ENCODE measurements at places on chromosomes 2 and 18.

GRCh38 chr2:207202645-207203044 is 36.9 kb upstream of the KLF7 start:
- no peak for DNase-seq

DNA sequence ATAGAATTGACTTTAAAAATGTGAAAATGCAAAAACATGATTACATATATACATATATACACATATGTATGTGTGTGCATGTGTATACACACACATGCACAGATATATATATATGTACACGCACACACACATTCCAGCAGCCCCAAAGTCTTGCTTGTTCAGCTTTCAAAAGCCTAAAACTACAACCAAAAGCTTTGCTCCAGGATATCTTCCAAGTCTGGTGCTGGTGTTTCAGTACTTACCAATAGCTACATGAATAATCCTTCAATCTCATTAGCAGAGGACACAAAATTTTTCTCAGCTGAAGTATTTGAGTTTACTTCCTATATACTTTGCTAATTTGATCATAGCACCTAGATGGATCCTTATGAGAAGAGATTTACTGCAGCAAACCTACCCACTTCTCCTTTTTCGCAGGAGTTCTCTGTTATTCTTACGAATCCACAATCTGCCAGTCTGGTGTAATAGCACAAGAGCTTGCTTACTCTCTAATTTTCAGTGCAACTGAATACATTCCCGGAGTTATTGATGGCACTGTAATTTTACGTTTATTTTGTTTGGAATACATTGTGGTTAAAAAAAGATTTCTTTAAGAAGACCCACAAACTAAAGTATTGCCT is 553.3 kb downstream of the ARHGAP15 start:
- DNase-seq = no peak

GRCh38 chr2:24546669-24547068 is 55.6 kb downstream of the NCOA1 start:
- no peak for DNase-seq

GRCh38 chr2:109203246-109204011 is 74.4 kb downstream of the SH3RF3 start:
- no peak for DNase-seq

GRCh38 chr18:58223717-58224424 is 179.8 kb downstream of the NEDD4L start:
- peak; percentile 60 for DNase-seq

- DNase-seq = no peak
Observed at GRCh38 chr18:50199346-50199855, 4.5 kb upstream of the MYO5B start.

- DNase-seq = no peak
Observed at GRCh38 chr18:54557958-54558357, 33.1 kb upstream of the DYNAP start.

GRCh38 chr2:41741951-41742595 is 305.7 kb upstream of the PKDCC start:
- DNase-seq = no peak

- no peak for DNase-seq
Observed at GRCh38 chr2:201930831-201931230, 102.8 kb upstream of the FZD7 start.

DNA sequence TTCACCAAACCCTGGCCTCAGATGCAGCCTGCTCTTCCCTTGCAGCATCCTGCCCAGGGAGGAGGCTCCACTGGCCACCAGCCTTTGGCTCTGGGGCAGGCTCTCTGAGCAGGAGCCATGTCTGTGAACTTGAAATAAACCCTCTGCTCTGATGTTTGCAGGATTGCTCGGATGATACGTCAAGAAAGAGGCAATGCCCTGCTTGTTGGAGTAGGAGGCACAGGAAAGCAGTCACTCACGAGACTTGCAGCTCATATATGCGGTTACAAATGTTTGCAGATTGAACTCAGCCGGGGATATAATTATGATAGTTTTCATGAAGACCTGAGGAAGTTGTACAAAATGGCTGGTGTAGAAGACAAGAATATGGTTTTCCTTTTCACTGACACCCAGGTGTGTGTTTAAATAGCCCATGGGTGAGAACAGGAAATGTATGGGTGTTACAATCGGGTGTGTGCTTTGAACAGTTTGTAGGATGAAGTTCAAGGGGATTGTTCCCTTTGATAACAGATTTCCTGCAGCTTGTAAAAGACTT is 177.9 kb downstream of the DNAH6 start:
- DNase-seq = no peak

GRCh38 chr18:50313031-50313607 is 25.6 kb upstream of the CXXC1 start:
- no peak for DNase-seq

GRCh38 chr2:38277245-38278116 is 99.6 kb downstream of the ATL2 start:
- no peak for DNase-seq

- DNase-seq = no peak
Observed at GRCh38 chr2:181753686-181754085, 73.4 kb upstream of the NEUROD1 start.

- peak; percentile 70 for DNase-seq
Observed at GRCh38 chr18:2515171-2515787, 56.0 kb downstream of the METTL4 start.

GRCh38 chr2:132670496-132671150 is 618 bp upstream of the LYPD1 start:
- DNase-seq = no peak

- DNase-seq = no peak
Observed at GRCh38 chr2:187338679-187339121, 109.4 kb downstream of the CALCRL start.

- DNase-seq = no peak
Observed at GRCh38 chr2:45643543-45644542, 7.6 kb upstream of the PRKCE start.

DNA sequence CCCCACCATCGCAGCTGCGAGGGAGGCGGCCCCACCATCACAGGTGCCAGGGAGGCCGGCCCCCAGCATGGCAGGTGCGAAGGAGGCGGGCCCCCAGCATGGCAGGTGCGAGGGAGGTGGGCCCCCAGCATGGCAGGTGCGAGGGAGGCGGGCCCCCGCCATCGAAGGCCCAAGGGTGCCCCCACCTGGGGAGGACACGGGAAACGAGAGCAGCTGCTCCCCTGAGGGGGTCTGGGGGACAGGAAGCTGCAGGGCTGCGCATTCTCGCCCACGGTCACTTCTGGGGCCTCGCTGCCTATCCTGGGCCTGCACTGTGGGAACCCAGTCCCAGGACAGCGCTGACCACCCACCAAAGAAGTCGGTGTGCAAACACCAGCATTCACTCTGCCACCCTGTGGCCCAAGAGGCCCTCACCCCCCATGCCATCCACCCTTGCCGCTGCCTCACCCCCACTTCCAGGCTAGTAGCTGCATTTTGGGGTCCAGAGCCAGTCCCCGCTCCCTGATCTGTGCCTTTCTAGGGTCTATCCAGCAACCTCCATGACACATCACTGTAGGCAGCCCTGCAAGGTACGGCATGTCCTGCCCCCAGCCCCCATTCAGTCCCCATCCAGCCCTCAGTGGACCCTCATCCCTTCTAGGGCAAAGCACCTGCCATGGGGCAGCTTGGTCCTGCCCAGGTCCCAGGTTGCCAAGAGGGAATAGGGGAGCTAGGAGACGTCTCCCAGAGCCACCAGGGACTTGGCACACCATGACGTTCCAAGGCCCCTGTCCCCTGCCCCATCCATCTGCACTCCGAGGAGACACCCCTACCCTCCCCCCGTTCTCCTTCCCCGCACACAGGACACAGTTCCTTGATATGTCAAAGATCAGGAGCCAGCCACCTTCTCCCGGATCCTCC is 24.0 kb upstream of the GPC1 start:
- DNase-seq = no peak

DNA sequence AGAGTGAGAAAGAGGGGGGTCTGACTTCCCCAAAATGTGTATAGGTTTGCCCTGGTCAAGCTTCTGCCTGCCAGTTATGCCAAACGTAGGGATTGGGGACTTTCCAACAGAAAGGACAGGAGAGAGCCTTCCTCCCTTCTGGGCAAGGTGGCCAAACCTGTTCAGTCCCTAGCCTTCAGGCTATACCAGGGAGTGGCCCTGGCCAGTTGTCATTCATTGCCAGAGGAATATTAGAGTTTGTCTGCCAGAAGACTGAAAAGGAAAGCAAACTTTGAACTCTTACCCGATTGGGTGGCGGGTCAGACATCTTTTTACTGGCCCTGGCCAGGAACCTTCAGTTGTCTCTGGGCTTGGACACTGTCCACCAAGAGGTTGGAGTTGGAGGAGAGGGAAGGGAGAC is 22.1 kb downstream of the RAB3GAP1 start:
- DNase-seq = no peak

GRCh38 chr2:76731157-76731556 is 791.0 kb downstream of the LRRTM4 start:
- DNase-seq = no peak

- no peak for DNase-seq
Observed at GRCh38 chr2:205482399-205483081, 199.8 kb upstream of the NRP2 start.

DNA sequence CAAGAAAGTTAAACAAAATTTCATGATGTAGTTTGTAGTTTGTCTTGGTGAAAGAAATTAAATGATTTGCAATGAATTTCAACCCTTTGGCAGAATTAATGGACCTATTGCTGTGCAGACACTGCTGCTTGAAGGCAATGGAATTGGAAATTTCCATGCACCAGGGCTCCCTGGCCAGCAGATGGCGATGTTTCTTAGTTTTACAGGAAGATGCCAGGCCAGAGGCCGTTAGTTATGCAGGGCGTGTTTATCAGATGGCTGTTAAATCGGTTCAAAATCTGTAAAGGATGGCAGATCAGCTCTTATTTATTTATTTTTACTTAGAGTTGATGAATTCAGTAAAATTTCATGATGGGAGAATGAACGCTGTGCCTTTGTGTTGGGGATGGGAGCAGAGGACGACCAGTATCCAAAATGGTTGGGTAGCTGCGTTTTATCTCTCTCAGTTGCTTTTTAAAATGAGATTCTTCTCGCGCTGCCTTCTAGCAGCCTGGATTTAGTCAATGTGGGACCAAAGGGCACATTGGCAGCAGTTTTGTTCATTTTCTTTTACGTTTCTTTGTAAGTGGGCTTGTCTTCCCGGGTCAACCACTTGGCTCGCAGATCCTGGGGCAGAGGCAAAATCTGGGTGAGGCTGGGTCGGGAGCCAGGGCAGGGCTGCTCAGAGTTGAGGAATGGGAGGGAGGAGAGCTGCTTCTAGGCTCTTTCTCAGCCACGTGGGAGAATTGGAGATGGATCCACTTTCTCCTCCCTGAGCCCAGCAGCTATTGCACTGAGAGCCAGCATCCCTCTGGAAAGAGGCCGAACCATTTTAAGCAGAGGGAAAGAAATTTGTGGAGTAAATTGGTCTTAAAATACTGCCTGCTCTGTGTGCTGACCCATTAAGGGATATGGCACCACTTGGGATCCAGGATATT is 344.0 kb downstream of the PIK3C3 start:
- DNase-seq = peak; percentile 35

GRCh38 chr18:52333860-52334259 is 6.1 kb upstream of the DCC start:
- no peak for DNase-seq

GRCh38 chr2:228556717-228557116 is 375.2 kb upstream of the SPHKAP start:
- peak; percentile 26 for DNase-seq

DNA sequence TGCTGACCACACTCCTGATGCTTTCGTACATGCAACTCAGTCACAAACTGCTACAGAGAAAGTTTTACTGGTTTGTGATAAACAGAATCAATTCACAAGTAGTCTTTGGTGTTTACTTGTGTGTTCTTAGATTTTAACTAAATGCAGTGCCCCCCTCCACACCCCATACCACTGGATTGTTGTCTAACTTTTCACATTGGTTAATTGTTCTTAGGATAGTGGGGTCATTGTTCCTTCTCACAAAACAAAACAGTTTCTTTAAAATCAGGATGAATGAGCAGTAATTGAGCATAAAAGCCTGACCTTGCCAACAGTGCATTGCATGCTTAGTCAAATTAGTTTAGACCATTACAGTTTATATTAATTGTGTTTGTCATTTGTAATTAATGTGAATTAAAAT is 14.1 kb upstream of the PNPT1 start:
- no peak for DNase-seq

DNA sequence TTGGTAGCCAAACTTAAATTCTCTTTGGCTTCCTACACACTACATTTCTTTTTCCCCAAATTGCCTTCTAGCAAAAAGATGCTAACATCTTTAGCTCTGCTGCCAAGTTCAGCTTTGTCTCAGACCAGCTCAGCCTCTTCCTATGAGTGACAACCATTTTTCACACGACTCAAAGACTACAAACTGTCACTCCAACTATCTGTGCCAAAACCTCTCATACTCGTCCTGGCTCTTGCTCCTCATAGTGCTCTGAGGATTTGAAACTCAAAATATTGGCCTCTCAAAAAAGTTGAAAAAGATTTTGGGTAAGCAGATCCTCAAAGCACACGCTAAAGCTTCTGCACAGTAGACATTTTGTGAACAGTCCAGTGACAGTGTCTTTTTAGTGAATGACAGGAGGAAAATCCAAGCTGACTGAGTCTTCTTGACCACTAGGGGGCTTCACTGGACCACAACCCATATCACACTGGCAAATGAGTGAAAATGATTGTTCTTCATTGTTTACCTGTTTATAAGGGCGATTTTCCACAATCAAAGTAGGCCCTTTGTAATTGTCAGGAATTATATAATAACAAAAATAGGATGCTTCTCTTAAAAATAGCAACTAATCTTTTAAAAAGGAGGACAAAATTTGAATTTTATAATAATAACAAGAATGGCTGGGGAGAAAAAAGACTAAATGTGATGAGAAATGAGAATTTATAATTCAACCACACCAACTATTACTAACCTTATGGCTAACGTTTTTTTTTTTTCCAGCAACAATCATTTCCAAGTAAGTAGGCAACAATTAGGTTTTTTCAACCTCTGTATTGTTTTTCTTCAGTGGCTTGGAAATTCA is 85.5 kb upstream of the PGAP1 start:
- peak; percentile 13 for DNase-seq

DNA sequence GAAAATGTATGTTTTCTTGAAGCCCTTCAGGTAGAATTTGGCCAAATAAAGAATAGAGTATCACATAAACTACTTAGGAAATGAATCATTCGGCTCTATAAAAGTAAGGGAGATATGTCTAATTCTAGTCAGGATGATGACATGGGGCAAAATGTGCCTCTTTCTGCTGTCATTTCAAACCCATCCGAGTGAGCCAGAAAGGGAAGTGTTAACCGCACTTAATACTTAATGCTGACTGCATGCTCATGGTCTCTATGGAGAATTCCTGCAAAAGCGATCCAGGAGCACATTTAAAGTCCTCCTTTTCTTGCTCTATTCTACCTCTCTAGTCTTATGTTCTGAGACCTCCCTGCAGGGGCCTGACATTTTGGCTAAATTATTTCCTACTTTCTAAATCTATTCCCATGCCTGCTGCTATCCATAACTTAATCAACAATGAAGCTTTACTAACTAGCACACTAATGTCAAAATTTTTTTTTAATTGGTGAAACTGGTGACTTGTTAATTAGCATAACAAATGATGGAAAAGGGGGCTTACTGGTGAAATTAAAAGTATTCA is 127.4 kb downstream of the CDC42EP3 start:
- peak; percentile 9 for DNase-seq

DNA sequence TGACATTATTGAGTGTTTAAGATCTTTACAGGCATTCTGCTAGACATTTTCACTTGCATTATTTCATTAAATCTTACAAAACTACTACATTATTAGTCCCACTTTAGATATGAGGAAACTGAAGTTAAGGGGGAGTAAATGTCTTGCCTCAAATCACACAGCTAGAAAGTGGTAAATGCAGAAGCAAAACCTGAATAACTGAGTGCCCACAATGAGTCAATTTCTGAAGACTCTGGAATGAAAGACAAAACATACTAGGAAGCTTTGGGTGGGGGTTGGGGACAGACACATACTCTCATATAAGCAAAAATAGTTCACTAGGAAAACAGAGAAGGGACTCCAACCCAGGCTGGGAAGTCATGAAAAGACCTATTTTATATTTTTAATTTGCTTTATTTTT is 214.4 kb upstream of the LRATD1 start:
- DNase-seq = no peak

Measured in skeletal muscle cell (primary cell).